ENCODE measurements at places on chromosomes 1 and 21.

GRCh38 chr21:33949516-33950430, 34.2 kb upstream of the ATP5PO start:
- peak; percentile 73 for DNase-seq

- peak; percentile 51 for DNase-seq
These were observed 144.4 kb upstream of the ZNF644 start for GRCh38 chr1:91166106-91166712.

- no peak for DNase-seq
These were observed 137.3 kb upstream of the SPAG17 start for GRCh38 chr1:118322331-118322730.

- DNase-seq = no peak
These were observed 6.4 kb downstream of the TRIM63 start for GRCh38 chr1:26060832-26061574.

- DNase-seq = no peak
These were observed 105.4 kb upstream of the F3 start for GRCh38 chr1:94646786-94647555.

- no peak for DNase-seq
These were observed 587.7 kb downstream of the PTPRU start for GRCh38 chr1:29824025-29824424.

- no peak for DNase-seq
These were observed 185.9 kb downstream of the AK5 start for GRCh38 chr1:77467741-77468140.

DNA sequence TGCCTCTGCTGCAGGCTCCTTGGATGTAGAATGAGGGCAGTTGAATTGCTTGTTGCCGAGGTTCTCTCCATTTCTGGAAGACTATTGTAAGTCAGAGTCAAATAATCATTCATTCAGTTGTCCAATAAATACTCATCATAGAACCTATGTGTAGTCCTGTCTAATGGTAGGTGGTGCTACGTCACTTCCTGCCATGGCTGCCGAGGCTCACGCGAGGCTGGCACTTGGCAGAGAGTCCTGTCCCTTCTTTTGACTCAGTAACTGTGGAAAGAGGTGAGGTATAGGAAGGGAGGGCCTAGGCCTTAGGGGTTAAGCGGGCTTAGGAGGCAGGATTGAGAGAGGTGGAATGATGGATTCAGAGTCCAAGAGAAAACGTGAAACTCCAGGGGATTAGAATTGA, 9.7 kb downstream of the ADARB1 start:
- DNase-seq = no peak

DNA sequence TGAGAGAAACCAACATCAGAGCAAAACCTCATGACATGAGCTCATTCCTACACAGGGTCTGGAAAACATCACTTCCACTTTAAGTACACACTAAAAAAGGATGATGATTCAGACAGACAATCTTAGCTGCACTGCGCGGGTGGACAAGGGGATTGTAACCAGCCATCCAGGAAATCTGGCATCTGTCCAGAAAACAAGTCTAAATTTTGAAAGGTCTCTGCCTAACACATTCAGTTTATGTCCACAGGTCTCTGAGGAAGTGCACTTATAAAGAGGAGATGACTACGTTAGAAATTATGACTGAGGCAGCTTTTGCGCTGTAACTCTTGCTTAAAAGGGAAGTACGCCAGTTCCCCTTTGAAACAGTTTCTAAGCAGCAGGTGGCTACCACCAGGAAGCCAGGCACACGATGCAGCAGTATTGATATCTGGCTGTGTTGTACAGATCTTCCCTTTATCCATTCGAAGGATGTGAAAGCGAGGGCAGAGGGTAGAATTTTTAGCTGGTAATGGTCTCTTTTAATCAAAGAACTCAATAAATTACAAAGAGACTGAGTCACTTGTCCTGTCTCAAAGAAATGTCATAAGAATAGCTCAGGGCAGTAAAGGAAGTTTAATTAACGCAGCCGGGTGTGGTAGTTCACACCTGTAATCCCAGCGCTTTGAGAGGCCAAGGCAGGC, 128.0 kb downstream of the SETD4 start:
- peak; percentile 29 for DNase-seq

DNA sequence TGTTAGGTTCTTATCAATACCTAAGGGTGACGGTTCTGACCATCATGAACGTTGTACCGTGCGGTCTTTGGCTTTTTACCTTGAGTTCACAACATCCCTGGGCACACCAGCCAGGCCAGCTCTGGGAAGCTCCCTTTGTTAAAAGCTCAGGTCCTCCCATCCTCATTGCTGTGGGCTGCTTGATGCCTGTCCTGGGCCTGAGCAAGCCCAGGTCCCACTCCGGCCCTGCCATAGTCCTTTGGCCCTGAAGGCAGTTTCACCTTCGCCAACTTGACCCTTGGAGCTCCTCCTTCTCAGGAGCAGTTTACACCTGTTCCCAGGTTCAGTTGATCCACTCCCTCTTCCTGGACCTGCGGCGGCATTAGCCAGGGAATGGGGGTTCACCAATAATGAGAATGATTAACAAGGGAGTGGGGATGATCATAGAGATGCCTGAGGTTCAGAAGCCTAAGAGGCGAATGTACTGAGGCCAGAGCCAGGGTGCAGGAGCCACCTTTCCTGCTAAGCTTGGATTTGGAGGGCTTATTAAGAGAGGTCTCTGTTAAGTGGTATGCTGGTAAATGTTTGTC, 40.2 kb downstream of the DHCR24 start:
- no peak for DNase-seq

DNA sequence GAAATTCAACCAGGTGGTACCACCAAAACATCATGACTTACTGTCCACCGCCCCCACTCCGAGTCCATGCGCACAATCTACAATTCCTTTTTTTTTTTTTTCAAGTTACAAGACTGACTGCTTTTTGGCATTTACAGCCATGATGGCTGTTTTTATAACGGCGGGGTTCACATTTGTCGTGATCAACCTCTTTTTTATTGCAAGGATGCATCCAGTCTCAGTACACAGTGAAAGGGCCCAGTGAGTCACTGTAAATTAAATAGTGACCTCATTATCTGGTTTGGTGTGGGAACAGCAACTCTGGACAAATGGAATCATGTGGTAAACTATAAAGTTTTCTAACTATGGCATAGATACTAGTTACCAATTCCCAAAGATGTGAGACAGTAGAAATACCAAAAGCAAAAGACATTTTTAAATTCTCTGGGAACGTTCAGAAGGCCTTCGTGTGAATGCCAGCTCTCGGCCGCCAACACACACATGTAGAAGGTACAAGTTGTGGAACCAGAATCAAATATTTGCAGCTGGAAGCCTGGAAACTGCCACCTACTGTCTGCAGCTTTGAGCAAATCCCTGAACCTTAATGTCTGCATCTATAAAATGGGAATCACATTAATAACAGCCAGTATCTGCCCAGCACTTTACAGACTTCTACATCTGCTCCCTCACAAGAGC, 4.9 kb downstream of the GLIS1 start:
- DNase-seq = no peak

DNA sequence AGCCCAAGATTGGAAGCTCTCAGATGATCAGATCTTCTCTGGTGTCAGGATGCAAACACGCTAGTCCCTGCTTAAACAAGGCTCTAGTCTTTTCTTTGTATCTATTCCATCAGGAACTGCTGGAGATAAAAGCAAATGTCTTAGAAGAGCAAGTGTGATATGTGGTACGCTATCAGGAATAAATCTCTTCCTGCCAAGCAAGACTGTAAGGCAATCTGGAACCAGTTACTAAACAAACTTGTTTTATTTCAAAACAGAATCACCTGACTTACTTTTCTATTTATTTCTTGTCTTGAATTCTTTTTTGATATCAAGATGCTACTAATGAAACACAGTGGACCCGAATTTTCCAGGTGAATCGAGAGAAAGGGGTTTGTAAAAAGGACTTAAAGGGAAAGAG, 139.9 kb upstream of the ZNF644 start:
- no peak for DNase-seq

DNA sequence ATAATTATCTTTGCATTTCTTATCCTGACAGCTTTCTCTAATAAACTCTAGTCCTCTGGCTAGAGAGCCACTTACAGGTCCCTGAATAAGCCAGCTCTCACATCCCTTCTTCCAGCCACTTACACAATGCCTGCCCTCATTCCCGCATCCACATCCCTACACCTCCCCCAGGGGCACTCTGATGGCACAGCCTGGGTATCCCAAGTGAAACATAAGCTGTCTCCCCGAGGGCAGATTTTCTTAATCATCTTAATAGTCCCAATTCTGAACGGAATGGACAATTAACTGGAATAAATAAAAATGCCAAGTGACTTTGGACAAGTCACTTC, 4.9 kb downstream of the RHOC start:
- DNase-seq = no peak

DNA sequence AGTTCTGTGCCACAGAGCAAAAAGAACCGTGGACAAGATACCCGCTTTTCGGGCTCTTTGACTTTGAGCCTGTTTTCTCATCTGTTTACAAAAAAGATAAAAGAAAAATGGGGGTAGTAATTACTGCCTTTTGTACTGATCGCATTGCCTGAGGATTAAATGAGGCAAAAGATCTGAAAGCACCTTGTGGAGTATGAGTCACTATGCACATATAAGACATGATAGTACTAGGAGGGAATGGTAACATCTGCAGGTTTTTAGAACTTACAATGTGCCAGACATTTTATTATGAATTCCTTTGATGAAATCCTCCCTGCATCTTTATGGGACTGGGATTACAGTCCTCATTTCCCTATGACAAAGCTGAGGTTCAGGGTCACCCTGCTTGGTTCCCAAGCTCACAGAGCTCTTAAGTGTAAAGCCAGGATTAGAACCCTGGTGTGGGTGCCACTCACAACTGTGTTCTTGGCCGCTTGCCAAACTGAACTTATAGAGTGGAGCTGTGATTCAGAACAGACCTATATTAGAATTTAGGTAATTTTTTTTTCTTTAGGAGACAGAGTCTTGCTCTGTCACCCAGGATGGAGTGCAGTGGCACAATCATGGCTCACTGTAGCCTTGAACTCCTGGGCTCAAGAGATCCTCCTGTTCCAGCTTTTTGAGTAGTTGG, 1.8 kb downstream of the DISC1 start:
- peak; percentile 70 for DNase-seq

DNA sequence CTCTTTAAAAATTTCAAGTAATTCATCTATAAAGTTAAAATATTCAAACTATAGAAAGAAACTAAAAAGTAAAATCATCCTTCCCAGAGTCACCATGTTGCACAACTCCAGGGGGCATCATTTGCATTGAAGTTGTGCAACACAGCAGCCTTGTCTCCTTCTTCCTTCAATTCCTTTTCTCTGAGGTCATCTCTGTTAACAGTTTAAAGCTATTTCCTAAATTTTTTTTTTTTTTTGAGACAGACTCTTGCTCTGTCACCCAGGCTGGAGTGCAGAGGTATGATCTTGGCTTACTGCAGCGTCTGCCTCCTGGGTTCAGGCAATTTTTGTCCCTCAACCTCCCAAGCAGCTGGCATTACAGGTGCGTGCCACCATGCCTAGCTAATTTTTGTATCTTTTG, 7.1 kb downstream of the RHBG start:
- DNase-seq = no peak

DNA sequence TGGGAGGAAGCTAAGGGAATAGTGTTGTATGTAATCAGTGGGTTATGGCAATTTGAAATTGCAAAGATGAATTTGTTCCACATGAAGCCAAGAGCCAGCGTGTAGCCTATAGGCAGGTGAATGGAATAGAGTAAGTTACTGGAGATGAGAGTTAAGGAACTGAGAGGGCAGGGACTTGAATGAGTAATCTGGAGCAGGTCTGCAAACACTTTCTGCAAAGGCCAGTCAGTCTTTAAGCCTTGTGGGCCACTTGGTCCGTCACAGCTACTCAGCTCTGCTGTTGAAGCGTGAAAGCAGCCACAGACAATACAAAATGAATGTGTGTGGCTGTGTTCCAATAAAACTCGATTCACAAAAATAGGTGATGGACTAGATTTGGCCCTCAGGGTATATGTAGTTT, 29.2 kb downstream of the SZT2 start:
- no peak for DNase-seq

- DNase-seq = no peak
These were observed 882.9 kb upstream of the B3GALT2 start for GRCh38 chr1:194069168-194069830.

DNA sequence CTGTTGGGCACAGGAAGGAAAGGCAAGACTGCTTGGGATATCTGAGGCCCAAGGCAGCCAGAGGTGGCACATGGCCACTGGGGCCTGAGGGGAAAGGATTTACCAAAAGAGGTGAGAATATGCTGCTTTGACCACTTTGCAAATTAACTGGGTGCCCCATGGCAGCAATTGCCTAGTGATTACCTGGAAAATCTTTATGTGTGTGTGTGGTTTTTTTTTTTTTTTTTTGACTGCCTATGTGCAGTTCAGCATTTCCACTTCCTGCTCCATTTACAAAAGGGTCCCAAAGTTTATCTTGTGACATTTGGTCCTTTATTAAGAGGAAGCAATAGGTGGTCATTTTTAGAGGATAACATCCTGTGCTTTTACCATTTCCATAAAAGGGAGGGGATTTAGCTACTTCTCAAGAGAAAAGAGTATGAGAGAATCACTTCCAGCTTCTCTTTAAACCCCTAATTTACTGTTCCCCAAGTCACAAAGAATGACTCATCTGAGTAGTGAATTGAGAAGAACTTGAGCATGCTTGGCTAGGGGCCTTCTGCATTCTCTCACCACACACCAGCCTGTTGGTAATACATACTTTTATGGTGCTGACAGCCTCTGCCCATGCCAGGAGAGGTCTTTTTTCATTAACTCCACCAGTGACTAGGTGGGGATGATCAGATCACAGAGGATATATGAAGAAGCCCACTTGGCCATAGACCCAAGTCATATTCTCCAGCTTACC, 52.1 kb downstream of the SYDE2 start:
- no peak for DNase-seq

DNA sequence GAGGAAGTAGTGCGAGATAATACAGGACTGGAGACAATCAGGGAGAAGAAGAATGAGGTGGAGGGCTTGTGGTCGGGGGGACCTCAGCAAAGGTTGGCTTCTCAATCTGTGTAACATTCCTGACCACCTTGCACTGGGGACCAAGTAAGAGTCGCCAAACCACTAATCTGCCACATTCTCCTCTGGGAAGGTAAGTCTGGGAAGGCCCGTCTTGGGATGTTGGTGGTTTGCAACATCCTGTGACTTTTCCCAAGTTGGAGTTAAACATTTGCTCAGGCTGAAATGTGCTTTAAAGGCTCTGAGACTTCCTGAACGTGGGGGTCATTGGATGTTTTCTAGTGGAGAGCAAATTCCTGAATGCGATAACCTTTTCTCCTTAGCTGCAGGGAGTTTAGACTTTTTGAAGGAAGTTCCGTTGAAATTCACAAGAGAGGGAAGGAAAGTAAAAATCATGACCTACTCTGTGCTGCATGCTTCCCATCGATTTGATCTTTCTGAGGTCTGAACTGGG, 325.9 kb downstream of the RPS6KC1 start:
- DNase-seq = no peak

GRCh38 chr1:29211086-29212030, 19.4 kb downstream of the MECR start:
- no peak for DNase-seq

DNA sequence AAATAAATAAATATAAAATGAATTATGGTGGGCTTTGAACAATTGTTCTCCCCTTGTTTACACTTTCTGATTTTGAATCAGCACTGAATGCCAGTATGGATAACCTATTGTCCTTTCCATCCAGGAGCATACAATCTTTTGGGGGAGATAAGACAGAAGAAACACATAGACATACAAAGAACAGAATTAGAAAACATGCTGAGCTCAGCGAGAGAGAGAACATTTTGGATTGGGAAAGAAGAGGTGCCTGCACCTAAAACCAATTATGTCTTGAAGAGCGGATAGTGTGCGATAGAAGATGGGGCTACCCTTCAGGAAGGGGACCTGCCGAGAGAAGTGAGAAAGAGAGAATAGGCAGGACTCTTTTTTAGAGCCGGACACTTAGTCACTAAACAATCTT, 6.6 kb downstream of the PGM1 start:
- no peak for DNase-seq

GRCh38 chr1:180787628-180788307, 124.9 kb upstream of the KIAA1614 start:
- DNase-seq = no peak

Data from stimulated activated CD8-positive, alpha-beta memory T cell treated with anti-CD3 and anti-CD28 coated beads, Interleukin-4, amount 100 ng/mL, for 48 hours (primary cell).